ENCODE measurements at places on chromosomes 5 and 9.

- no peak for DNase-seq
Observed at GRCh38 chr5:142979636-142980035, 209.5 kb downstream of the ARHGAP26 start.

DNA sequence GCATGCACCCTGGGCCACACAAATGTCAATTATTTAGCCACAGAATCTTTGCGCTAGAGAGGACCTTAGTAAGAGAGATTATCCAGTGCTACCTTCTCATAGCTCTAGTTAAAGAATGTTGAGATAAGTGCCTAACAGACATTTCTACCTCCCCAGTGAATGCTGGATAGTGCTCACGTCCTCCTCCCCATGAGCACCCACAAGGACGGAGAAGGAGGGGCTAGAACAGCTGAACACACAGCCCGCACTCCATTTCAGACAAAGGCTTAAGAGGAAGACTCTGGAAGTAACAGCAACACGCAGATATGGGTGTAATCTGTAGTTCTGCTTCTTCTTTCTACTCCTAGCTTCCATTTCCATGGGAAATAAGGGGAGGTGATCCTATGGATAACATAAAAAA is 120.5 kb downstream of the FEM1C start:
- no peak for DNase-seq

- DNase-seq: no peak
Observed at GRCh38 chr5:157555037-157555640, 20.4 kb downstream of the ADAM19 start.

DNA sequence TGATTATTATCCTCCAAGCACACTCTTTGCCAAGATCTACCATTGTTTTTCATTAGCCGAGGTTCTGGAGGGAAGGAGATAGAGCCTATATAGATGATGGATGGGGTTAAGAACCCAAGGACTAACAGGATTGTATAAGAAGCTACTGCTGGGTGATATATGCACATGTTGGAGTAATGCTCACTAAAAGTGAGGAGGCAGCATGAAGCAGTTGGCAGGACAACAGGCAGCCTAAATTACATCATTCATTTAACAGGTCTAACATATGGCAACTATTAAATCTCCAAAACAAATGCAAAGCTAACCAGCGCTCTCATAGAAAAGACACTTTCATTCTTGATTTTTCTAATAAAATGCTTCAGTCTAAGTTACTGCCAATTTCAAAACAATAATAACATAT is 293.2 kb downstream of the EPB41L4A start:
- no peak for DNase-seq

Measured in activated T-cell treated with anti-CD3 and anti-CD28 coated beads for 4 hours (primary cell).